ENCODE measurements at places on chromosomes 3 and 15.

- no peak for DNase-seq
Measured at GRCh38 chr3:8113626-8114025, 388.0 kb upstream of the LMCD1 start.

- DNase-seq = no peak
Measured at GRCh38 chr15:72269739-72270138, 2.6 kb downstream of the PARP6 start.

GRCh38 chr15:29045717-29046116, 159.9 kb downstream of the APBA2 start:
- DNase-seq = no peak

DNA sequence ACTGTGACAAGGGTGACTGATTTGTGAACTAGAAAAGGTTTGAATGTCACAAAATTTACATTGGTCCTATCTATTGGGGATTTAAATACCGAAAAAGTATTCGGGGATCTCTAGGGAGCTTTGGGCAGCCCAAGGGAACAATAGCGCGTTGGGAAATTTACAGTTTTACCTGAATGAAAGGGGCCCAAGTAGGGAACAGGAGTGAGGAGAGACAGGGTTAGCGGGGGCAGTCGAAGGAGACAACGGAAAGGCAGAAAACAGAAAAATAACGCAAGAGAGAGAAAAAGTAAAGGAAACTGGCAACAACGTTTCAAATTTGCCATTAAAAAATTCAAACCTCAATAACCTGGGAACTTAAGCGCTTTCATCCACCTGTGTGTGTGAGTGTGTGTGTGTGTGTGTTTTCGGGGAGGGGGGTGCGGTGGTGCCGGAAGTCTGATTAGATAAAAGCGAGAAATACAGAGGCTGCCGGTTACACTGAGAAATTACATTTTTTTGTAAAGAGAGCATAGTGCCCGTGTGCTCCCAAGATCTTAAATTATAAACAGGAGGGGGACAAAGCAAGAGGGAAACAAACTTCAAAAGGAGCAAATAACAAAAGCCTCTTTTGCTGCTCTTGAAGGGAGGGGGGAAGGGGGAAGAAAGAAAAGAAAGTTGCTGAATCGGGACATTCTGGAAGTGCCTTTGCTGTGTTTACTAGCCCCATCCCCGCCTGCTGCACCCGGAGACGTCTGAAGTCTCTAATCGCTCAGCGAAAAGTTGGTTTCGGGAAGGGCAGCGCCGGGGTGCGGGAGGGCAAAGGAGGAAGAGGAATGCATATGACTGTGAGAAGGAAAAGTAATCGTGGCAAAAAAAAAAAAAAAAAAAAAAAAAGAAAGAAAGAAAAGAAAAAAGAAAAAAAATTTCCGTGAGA, 721 bp upstream of the ZIC1 start:
- DNase-seq = no peak

GRCh38 chr3:101886626-101887025, 37.3 kb downstream of the NFKBIZ start:
- DNase-seq = no peak
